Skeletal muscle cell (primary cell): ENCODE measurements at places on chromosomes 4 and X.
A peak's percentile ranks its signal among the peaks of the same experiment; 100 is the strongest.

- DNase-seq = peak; percentile 36
These were observed 289.7 kb downstream of the SHOX start for GRCh38 chrX:920234-920799.

- no peak for DNase-seq
These were observed 144.4 kb downstream of the AMMECR1 start for GRCh38 chrX:110173192-110174175.

DNA sequence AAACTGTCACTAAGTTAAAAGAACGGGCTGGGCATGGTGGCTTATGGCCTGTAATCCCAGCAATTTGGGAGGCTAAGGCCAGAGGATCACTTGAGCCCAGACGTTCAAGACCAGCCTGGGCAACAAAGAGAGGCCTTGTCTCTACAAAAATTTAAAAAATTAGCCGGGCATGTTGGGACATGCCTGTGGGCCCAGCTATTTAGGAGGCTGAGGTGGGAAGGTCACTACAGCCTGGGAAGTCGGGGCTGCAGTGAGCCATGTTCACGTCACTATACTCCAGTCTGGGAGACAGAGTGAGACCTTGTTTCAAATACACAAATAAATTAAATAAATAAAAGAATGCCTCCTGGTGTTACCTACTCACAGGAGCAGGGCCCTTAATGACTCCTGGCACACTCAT is 69.5 kb downstream of the APBB2 start:
- DNase-seq = no peak

DNA sequence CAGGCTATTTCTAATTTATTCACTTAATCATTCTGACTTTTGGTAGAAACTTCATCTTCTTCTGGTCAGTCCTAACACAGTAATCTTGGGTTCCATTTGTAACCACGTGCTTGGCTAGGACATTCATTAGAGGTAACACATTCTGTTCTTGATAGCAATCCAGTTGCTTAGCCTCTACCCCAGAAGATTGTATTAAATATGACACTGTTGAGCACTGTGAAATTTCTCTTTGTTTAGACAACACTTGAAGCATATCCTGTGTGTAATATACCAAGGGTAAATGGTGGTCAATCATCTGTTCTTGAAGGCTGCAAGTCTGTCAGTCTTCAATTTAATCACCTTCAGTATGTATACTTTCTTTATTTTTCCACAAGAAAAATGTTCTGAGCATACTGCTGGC is 523.0 kb downstream of the ANKRD50 start:
- DNase-seq = no peak

DNA sequence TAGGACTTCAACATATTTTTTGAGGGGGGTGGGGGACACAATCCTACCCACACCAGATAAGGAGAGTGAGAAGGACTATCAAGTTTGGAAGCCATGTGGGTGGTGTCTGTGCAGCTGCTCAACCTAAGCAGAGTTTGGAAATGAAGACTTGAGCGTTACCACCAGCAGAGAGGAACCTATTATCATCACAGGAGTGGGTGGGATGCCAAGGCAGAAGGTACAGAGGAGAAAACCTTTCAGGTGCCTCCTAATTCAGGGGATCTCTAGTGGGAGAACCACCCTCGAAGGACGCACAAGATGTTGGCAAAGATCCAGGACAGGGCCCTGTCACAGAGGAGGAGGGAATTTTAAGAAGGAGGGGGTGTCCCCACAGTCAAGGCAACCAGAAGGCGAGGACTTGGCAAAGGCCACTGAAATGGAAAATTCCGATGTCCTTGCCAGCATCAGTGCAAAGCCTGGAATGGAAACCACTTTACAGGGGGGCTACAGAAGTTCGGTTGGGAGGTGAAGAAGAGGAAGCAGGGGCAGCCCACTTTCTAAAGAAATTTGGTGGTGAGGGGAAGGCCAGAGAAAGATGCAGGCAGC is 8.4 kb upstream of the GPM6B start:
- DNase-seq = no peak

DNA sequence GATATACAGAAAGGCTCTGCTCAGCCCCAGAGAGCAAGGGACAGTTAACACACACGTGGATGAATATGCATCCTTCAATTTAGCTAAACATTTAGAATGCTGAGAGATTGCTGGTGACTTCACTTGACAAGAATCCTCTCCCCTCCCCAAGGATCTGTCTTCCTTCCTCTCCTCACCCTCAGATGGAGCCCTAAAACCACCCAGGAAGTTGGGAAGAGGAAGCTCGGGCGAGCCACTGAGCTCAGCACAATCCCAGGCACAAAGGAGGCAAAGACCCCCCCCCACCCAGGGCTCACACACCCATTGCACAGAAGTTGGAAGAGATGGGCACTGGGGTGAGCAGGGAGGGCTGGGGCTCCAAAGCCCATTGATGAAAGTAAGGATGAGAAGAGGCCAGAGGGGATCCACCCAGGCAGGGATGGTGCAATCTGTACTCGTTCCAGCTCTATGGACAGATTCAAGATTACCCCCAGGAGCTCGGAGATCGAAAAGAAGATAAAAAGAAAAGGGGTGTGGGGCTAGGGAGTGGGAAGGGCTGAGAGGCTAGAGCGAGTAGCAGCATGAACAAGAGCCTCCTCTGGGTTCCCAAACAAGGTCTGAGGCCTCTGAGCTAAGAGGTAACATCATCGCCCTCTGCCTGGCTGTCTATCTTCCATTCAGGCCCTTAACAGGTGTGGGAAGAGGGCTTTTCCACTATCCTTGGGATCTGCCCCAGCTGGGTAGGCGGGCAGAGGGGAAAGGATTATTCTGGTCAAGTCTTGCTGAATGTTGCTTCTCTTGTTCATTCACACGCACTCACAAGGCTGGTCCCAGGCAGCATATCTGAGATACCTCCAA is 1.2 kb downstream of the TFE3 start:
- DNase-seq = peak; percentile 36

GRCh38 chr4:48127682-48128404 is 6.2 kb downstream of the TXK start:
- peak; percentile 80 for DNase-seq

GRCh38 chr4:10114607-10115006 is 2.0 kb downstream of the WDR1 start:
- DNase-seq = no peak

GRCh38 chr4:3668825-3669552 is 97.2 kb upstream of the ADRA2C start:
- DNase-seq = no peak

- no peak for DNase-seq
These were observed 278.9 kb upstream of the GATB start for GRCh38 chr4:152039691-152040090.

GRCh38 chr4:168019019-168019651 is 73.2 kb upstream of the ANXA10 start:
- peak; percentile 17 for DNase-seq

DNA sequence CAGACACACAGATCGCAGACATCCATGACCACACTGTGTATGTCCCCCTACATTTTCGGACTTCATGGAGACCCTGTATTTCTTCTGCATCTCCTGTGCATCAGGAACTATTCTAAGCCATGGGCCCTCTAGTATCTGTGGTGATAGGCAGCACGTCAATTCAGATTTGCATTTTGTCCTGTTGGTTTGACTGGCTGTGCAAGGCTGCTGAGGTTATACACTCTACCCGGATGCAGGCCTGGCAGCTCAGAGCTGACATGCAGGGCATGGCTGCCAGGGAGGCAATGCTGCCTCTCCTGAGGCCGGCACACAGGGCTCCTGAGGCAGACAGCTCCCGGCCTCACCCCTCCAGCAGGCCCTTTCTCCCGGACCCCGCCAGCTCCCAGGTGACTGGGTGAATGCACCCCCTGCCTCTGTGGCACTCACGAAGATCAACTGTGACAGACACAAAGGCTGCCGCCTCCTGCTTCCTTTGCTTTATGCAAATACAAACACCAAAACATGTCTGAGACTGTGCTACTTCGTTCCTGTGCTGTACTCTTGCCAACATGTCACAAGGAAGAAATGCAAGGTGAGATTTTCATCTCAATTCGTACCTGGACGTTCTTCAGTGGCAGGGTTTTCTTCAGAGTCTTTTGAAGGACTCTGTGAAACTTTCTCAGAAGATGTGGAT is 51.0 kb downstream of the NSG1 start:
- DNase-seq = no peak

DNA sequence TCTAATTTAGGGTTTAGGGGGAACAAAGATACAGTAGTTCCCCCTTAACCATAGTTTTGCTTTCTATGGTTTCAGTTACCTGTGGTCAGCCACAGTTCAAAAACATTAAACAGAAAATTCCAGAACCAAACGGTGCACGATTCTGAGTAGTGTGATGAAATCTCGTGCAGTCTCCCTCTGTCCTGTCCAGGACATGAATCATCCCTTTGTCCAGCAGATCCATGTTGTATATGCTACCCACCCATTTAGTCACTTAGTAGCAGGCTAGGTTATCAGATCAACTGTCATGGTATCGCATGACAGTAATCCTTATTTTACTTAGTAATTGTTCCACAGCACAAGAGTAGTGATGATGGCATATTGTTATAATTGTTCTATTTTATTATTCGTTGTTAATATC is 556.1 kb downstream of the IL1RAPL1 start:
- no peak for DNase-seq

GRCh38 chr4:94446386-94446785 is 5.4 kb upstream of the PDLIM5 start:
- peak; percentile 92 for DNase-seq

GRCh38 chrX:124720532-124720931 is 374.2 kb downstream of the SH2D1A start:
- no peak for DNase-seq
